ENCODE measurements at places on chromosomes 1 and 21.

DNA sequence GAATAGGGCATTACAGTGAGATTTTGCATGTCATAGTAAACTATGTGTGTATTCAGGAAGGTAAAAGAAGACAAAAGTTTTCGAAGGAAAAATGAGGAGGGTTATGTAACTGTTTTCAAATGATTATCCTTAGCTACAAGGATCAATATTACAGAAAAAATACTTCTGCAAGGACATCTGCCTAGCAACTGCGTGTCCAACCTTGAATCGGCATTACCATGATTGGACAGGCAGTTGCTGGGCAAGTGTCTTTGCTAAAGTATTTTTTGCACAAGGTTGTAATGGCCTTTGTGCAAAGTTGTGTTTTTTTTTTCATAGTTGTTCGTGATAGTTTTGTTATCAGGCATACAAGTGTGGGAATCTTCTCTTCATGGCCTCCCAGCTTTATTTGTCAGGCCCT is 136.8 kb downstream of the FASLG start:
- no peak for DNase-seq

DNA sequence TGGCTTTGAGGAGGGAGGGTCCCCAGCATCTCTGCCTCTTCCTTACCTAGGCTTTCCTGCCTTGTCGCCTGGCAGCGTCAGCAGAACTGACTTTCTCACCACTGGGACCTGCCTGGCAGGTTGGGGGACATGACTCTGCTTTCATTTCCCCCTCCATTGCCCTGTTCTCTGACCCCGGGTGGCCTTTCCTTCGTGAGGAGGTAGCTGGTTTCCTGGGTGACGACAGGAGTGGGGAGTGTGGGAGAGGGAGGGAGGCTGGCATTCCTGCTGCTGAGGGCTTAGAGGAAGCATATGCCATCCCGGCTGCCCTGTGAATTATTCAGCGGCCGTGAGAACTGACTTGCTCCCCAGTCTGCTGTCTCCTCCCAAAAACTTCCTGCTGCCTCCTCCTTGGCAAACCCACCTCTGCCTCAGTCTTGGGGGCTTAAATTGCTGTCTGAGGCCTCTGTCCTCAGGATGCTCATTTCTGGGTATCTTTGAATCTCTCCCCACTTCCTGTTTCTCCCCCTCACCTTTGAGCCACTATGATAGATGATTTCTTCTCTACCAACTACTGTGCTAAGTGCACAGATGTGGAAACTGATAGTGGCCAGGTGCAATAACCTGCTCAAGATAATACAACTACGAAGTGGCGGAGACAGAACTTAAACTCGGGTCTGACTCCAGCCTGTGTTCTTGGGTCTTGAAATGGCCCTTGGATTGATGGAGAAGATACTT is 182.0 kb upstream of the CSF3R start:
- DNase-seq: no peak

- no peak for DNase-seq
Measured at GRCh38 chr1:65503427-65503826, 83.0 kb downstream of the LEPR start.

DNA sequence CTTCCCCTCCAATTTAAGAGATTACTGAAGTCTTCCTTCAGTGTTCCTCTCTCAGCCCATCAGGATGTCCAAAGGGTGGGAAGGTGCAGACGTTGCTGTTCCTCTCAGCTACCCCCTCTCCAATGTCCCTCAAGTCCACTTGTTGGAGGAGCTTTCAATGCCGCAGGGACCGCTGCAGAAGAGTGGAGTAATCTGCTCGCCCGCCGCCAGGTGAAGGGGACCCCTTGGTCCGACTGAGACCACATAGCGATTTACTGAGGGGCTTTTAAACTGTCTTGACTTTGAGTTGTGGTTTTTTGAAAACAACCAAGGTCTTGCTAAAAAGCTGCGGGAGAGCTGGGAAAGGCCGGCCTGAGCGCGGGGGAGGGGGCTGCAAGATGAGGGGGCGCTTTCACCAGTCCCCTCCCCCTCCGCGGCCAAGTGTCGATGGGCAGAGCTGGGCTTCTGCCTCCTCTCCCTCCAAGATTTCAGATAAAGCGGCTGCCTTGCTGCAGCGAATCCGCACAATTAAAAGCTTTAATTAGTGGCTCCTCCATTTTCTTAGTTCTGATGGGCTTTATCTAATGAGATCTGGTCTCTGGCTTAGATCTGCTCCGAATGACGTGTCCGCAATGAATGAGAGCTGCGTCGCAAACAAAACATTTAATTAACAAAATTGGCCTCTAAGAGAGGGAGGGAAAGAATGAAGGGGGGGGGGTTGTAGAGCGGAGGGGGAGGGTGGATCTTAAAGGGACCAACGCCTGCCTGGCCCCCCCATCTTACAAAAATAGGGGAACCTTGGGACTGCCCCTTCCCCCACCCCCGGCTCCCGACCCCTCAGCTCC is 5.9 kb downstream of the LMO4 start:
- peak; percentile 8 for DNase-seq

DNA sequence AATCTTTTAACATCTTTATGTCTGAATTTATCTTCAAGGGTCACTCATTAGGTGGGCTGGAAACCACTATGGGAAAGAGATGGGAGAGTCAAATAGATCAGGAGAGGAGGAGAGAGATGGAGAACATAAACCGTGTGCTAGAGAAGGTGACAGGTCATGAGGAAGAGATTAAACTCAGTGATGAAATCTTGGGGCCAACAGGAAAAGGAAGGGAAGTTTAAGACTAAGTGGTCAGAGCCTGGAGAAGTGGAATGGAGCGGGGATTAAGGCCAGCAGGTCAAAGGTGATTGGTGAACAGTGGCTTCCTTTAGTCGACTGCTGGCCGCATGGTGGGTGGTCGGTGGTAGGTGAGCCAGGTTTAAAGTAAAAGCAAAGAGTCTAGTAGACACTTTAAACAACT is 169.3 kb upstream of the IVNS1ABP start:
- DNase-seq: no peak

DNA sequence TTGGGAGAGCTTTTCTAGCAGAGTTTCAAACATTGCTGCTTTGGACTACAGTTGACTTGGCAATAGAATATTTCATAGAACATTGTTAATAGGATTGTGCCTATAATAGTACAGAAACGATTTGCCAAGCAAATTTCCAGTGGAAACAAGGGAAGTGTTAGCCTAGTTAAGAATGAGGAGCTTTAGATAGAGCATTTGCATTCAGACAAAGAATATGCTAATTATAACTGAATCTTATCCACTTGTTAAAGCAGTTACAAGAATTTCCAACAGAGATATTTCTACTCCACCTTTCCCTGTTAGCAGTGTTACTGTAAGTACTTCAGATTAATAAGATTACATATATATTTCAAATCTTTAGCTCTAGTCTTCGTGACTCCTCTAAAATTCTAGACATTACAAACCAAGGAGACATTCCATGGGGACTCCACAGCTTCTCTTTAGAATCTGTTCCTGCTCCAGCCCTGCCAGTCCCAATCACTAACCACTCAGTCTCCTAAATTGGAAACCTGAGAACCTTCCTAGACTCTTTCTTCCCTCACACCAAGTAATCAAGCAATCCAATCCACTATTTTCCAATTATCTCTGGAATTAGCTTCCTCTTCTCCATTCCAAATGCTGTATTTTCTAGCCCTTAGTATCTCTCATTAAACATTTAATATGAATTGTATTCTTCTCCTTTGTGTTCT is 141.8 kb upstream of the PBX1 start:
- no peak for DNase-seq

GRCh38 chr1:35454176-35454575 is 103.0 kb downstream of the KIAA0319L start:
- no peak for DNase-seq

DNA sequence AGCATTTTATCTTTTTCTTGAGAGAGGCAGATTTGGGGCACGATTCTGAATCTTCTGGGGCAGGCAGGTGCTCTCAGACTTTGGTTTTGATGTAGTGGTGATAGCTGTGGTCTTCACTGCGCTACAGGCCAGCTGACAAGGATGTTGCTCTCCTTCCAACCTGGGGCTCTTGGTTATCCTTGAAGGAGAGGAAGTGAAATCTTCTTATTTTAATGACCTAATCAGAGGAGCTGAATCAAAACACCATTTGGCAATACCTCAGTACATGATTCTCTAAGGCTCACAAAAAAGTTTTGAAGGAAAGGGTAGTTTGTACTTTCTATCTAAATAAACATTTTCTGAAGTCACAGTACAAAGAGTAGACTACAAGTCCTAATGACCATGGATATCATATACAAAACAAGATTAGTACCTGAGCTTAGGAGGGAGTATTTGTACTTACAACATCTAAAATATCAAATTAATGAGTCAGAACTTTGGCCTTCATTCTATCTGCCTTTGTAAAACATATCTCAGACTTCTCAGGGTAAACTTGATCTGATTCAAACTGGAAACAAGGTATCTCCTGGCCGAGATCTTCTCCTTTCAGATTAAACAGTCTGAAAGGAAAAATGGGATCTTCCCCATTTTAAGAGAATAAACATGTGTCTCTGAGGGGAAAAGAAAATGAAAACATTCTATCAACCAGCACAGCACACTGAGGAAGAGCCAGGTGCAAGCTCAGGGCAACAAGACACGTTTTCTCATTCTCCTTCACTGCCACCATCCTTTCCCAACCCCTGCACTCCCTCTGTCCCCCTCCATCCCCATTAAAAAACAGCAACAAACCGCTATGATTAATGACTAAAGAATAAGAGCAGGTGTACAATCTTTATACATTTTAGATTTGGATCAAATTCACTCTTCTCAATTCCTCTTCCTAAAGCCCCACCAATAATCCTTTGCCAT is 69.2 kb downstream of the SH3GLB1 start:
- DNase-seq: no peak

- DNase-seq: no peak
Measured at GRCh38 chr1:212794561-212795014, 2.9 kb downstream of the TATDN3 start.

- DNase-seq: no peak
Measured at GRCh38 chr1:63779338-63780211, 5.8 kb downstream of the ROR1 start.

GRCh38 chr1:202788800-202789199 is 19.4 kb downstream of the KDM5B start:
- DNase-seq: no peak

DNA sequence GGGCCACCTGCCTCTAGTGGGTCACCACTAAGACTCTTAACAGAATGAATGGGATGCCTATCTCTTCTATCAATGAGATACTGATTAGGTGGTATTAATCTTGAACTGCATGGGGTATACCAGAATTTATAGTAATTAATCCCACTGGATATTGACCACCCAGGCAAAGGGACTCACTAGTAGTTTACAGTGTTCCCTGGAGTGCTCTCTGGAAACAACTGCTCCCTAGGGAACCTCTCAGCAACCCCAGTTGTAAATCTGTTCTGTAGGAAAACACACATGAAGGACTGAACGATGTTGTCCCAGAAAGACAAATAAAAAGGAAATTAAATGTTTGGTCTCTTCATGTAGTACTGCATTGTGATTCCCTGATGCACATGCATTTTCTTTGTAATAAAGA is 430.5 kb downstream of the HLX start:
- no peak for DNase-seq

DNA sequence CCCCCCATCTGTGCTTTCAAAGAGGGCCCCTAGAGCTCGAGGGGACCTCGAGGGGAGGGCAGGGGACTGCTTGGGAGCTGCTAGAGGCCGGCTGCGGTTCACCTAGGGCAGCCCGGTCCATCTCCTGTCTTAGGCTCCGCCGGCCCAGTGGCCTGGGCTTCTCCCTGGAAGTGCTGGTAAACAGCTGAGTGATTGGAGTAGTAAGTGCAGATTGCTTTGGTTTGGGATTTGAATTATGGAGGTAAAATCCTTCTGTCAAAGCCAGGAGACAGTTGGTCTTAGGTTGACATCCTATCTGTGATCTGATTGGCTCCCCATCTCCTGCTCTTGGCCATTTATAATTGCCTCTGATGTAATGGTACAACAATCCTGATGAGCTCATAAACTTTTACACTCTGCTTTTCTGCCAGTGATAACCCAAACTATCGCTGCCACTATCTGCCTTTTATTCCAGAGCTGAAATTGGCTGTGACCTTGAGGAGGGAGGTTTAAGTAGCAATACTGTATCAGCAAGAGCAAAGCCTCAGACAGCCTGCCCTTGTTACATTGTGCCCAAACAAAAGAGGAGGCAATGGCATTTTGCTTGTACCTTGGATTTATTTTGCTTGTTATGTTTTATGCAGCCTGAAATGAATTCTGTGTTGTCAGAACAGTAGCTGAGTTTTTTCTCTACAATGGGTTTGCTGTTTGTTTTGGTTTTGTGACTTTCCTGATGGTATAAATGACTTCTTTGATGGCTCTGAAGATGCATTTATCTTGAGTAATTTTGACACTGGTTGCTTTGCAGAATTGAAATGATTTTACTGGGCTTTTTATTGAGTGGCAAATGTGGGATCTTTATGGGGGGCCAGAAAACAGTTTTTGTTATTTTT is 2.4 kb downstream of the ARID1A start:
- DNase-seq: peak; percentile 56

DNA sequence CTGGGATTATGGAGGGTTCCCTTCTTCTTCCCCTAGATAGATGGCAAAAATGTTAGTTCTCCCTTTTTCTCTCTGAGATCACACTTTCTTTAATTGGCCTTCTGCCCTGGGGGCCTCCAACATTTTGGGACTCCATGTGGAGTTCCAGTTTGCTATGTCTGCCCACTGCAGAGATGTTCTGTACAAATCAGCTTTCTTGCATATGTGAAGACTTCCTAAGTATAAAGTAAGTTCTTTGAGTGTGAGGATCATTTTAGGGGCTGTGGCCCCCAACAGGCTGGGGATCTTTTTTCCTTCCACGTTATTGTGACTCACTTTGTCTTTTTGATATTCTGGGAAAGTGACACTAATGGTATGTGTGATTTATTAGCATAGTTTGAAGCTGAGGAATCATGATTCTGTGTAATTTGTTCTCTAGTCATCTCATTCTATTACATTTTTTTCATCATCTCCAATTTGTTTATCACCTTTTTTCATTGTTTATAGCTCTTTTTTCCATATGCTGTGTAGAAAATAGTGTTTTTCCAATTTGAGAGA is 48.2 kb downstream of the HHAT start:
- DNase-seq: no peak

- DNase-seq: no peak
Measured at GRCh38 chr1:230790026-230790425, 42.8 kb downstream of the CAPN9 start.

DNA sequence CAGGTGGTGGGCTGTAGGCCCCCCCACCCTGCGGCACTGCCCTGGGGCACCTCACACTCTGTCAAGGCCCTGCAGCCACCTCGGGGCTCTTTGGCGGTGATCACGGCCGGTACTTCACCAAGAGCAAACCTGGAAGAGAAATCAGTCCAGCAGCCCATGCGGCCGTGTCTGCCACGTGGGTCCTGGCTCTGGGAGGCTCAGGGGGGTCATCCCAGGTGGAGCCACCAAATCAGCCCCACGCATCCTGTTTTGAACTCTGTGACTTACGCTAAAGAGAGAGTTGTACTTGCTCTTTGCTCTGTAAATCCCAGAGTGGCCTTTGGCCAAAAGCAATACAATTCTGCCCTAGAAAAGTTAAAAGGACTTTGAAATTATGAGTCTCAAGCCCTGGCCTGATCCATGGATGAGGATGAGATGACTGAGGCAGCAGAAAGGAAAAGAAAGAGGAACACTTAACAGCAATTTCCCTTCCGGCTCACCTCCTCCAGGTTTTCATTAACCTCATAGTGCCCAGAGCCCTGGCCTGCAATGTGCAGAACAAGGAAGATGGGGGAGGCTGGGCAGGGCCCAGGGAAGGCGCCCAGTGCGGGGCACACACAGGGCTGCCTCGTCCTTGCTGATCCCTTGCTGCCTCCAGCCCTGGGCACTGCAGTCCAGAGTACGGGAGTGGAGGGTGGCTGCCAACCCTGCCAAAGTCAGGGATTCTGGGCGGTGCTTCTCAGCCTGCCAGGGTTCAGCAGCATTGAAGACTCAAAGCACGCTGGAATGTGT is 337.0 kb downstream of the MATN1 start:
- no peak for DNase-seq

GRCh38 chr21:33202464-33203363 is 27.0 kb upstream of the IFNAR2 start:
- no peak for DNase-seq

Measured in T-cell (primary cell).